ENCODE measurements at places on chromosomes 12 and 14.
A peak's percentile ranks its signal among the peaks of the same experiment; 100 is the strongest.

DNA sequence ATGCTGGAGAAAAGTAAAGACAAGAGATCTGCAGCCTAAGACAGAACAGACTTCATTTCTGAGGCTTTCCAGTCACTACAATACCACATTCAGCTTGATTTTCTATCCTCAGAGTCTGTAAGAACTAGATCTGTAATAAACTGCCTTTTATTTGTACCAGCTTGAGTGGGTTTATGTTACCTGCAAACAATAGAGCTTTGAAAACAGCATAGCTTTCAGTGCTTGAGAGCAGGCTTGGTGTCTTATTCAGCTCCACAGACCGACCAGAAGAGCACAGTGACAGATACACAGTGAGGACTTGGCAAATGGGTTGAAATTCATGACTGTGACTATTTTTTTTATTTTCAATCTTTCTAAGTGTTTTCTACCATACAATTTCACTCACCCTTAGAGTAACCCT, 207.8 kb upstream of the OTX2 start:
- DNase-seq: no peak

DNA sequence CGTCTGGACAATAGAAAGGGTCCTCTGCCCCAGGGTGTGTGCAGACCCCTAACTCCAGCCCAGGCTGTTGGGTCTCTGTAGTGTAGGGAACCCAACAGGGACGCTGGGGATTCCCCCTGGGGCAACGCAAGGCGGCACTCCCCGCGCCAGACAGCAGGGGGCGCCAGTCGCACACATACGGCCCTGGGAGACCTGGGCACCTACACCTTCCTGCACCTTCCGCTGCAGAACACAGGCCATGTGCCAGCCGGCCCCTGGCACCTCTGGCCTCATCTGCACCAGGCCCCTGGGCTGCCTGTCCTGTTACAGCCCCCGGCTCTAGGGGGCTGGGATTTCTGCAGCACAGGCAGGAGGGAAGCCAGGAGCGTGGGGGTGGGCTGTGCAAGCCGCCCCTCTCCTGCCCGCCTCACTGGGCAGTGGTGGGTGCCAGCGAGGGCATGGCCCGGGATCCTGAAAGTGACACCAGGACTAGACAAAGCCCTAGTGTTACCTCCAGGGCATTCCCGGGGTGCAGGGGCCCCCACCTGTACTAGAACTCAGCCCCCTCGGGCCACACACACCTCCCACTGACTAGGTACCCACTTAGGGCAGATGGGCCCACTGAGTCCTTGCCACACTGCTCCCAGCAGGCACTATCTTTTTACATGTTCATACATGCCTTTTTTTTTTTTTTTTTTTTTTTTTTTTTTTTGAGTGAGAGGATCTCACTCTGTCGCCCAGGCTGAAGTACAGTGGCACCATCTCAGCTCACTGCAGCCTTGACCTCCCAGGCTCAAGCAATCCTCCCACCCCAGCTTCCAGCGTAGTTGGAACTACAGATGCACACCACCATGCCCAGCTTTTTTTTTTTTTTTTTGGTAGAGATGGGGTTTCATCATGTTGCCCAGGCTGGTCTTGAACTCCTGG, 37.5 kb downstream of the CCNK start:
- peak; percentile 95 for DNase-seq

DNA sequence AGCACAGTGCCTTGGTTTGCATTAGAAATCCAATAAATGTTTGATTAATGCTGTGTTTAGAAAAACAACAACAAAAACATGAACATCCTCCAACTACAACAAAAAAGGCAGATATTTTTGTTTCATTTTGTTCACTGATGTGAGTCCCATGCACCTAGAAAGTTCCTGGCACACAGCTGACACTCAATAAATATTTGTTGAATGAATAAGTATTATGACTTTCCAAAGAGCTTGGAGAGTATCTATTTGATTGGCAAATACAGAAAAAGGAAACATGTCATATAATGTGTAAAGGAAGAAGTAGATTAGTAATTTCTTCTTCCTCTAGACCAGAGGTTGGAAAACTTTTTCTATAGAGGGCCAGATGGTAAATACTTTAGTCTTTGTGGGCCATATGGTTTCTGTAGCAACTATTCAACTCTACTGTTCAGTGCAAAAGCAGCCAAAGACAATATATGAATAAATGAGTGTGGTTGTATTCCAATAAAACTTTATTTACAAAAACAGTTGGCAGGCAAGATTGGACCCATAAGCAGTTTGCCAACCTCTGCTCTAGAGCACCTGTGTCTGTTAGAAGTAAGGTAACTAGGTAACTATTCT, 312.3 kb upstream of the DIO2 start:
- DNase-seq: no peak

- DNase-seq: no peak
Observed at GRCh38 chr12:26030371-26030770, 71.9 kb downstream of the RASSF8 start.

- no peak for DNase-seq
Observed at GRCh38 chr12:26027401-26027800, 68.9 kb downstream of the RASSF8 start.

- no peak for DNase-seq
Observed at GRCh38 chr12:12819752-12820311, 6.7 kb downstream of the DDX47 start.

GRCh38 chr12:45938566-45938965, 51.8 kb downstream of the SCAF11 start:
- no peak for DNase-seq

- DNase-seq: no peak
Observed at GRCh38 chr14:34250959-34251358, 211.1 kb downstream of the SPTSSA start.

GRCh38 chr12:106281056-106281782, 21.3 kb upstream of the TCP11L2 start:
- DNase-seq: no peak

DNA sequence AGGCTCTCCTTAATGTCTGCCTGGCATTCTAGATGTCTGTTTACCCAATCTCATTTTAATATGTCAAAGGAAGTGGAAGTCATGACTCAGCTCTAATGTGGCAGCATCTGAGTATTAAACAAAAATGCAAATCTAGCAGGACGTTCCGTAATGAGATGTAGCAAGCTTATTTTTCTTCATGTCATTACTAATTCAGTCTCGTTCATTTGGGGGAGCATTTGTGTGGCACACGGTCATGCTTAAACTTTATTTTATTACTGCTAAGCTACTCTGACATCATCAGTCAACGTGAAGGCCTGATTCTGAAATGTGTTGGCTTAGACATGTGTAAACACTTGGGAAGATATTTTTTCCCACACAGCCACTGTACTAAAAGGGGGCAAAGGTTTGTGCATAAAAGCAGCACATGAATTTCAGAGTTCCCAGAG, 326.7 kb upstream of the TMPO start:
- no peak for DNase-seq

GRCh38 chr14:55045087-55045486, 6.4 kb upstream of the MAPK1IP1L start:
- no peak for DNase-seq

GRCh38 chr14:59067127-59067894, 121.2 kb upstream of the DAAM1 start:
- DNase-seq: no peak

DNA sequence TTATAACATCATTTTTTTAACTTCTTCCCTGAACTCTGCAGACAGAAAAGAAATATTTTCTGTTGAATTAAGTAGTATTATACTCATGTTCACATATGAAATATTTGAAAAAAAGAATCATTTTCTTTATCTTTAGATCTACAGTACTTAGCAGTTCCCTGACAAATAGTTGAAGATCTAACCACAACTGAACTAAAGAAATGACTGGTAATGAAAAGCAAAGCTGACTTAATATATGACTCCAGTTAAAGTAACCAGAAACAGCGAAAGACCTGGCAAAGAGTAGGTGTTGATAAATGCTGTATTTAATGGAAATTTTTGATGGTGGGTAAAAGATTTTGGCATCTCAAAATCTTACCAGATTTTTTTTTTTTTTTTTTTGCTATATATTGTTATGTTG, 207.1 kb upstream of the SLC16A7 start:
- no peak for DNase-seq

- DNase-seq: no peak
Observed at GRCh38 chr14:105517096-105517495, 9.3 kb upstream of the TMEM121 start.

DNA sequence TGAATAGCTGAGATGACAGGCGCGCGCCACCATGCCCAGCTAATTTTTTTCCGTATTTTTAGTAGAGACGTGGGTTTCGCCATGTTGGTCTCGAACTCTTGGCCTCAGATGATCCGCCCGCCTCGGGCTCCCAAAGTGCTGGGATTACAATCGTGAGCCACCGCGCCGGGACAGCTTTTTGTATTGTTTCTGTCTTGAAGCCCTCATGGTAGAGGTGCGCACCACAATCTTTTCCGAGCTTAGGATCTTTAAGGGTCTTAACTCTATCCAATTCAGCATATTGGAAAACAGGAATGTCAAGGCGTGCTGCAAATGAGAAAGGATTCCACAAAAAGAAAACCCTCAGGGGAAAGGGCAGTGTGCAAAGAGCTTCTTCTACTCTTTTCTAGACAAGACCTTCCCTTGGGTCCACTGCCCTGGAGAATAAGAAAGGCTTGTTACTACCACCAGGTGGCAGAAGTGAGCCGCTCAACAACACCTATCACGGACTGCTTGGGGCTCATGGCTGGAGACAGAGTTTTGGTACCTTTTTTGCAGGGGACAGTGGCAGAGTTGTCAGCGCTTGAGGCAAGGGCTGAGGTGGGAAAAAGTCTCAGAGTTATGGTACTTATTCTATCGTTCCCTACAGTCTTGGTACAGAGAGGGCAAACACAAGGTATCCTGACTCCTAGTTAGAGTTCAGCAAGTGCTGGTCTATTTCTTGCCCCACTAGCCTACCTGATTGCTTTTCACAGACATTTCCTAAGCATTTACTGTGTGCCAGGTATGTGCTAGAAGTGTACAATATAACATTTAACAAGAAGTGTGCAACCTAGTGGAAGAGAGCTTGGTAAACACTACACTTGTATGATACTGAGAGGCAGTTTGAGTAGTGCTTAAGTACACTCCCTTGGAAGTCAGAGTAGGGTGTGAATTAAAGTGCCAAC, 16.4 kb upstream of the SP7 start:
- DNase-seq: peak; percentile 65

DNA sequence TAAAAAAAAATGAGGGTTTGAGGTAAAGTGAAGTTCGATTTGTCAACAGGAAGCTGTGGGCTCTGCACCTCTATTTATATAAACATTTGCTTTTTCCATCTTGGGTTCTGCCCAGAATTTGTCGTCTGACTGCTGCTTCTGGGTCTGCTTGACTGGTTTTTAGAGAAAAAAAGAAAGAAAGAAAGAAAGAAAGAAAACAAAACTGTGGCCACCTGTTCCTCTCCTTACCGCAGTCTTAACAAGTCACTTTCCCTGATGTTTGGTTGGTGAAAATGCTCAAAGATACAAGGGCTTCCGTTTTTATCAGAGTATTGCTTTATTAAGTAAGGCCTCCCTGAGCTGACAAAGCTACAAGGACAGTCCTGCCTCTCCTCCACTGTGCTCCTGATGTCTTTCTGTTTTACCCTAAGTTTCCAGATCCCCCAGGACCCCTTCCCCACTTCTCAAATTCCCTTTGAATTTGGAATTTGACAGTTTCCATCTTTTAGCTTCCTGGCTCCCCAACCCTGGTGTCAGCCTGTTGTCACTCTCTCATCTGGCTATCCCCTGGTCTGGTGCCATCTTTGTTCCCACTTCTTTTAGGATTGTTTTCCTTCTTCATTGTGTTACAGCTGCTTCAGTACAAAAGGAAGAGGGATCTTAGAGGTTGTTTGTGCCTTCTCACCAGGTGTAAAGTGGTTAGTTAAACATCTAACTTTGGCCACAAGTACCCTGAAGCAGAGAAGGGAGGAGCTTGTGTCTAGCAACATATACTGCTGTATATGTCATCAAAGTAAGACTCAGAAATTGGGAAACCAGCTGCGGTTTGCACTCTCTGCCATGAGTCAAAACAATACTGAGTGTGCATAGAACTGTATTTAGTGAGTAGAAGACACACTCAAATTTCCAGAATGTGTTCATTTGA, 18.0 kb downstream of the MFAP5 start:
- no peak for DNase-seq
